ENCODE measurements at places on chromosomes 3 and 15.
A peak's percentile ranks its signal among the peaks of the same experiment; 100 is the strongest.

DNA sequence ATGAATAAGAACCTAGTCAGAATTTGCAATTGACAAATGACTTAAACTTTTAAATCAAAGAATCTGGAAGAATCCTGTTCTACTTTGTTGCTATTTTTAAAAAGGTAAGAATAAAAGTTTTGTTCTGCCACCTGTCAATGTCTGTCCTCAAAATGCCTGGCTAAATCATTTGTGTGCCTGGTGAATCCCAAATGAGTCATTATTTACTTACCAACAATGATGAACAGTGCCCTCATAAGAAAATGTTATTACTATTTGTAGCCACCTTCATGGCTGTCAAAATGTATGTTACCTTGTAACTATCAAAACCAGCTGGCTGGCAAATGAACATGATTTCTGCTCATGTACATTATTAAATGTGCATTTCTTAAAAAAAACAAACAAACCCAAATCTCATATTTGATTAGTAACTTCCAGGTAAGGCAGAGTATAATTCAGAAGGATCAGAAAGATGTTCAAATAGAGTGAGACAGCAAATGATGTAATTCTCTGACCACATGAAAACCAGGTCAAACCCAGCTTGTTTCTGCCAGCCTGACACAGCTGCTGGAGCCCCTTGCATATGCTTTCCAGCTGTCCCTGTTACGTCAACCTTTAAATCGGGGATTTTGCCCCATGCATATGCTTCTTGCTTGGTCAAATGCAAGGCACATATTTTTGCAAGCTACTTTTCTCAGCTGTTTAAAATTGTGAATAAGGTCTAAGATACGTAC, 137.9 kb downstream of the SSR3 start:
- ATAC-seq = no peak

GRCh38 chr3:195097331-195098255, 173.4 kb downstream of the XXYLT1 start:
- no peak for ATAC-seq

DNA sequence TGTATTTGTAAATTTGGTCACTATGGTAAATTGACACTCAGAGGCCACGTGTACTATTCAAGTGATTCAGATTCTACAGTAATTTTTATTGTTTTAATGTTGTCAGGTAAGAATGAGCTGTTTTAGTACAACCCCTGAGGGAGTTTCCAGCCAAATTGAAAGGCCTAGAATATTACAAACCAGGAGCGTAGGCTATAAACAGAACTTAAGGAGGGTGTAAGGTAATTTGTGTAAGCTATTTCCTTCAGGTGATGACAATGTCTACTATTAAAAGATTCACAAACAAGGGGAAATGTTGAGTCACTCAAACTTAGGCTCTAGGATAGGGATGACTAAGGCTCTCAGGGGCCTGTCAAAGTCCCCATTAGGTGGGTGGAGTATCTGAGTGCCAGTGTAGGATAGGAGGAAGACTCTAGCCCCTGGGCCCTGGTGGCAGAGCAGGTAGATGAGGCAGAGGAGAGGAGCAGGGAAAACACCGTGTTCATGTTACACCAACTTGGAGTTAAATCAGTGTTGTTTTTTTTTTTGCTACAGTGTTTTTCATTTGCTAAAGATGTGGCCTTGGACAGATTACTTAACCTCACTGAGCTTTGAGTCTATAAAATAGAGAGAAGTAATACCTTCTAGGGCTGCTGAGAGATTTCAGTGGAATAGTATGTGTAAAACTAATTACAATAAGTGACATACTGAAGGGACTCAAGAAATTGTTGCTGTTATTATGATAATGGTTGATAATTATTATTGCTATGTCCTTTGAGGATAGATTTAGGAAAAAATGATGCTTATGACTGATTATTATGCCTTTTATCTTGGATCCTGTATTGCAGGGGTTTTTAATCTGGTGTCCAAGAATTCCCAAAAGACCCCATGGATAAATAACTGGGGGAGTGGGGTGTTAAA, 10.3 kb downstream of the TM4SF1 start:
- peak; percentile 82 for ATAC-seq

- no peak for ATAC-seq
Measured at GRCh38 chr15:60611592-60612346, 132.8 kb upstream of the ICE2 start.

DNA sequence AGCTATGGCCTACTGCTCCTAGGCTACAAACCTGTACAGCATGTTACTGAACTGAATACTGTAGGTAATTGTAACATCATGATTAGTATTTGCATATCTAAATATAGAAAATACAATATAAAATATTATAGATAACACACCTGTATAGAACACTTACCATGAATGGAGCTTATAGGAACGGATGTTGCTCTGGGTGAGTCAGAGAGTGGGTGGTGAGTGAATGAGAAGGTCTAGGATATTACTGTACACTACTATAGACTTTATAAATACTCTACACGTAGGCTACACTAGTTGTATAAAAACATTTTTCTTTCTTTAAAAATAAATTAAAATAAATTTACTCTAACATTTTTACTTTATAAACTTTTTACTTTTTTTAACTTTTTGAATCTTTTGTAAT, 224.0 kb upstream of the CBLB start:
- ATAC-seq = peak; percentile 97

DNA sequence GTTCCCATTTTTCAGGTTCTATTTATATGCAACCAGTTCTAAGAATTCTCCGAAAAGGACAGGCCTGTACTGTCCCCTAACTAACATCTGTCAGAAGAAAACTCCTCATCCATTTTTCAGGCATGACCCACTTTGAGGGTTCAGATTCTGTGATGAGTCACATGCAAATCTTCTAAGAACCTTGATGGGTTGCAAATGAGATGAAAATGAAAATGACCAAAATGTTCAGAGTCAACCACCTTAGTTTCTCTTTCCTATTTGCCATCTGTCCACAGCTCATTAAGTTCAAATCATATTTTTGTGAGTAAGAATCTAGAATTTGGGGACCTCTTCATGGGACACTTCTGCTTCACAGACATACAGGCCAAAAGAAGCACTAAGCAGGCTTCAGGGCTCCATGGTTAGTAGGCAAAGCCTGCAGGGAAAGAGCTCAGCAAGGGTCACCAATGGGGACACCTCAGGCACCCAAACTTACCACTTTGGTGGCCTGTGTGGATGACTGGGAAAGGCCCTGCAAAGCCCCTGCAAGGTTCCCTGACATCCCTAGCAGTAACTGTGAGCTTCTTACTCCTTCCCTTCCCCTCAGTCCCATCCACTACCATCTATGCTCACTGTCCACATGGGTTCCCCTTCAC, 122.0 kb downstream of the WDR76 start:
- peak; percentile 68 for ATAC-seq

- ATAC-seq = no peak
Measured at GRCh38 chr3:97932387-97932801, 39.8 kb downstream of the RIOX2 start.

- ATAC-seq = no peak
Measured at GRCh38 chr3:52743152-52743551, 27.6 kb downstream of the NEK4 start.

GRCh38 chr3:105327662-105328337, 38.9 kb upstream of the ALCAM start:
- no peak for ATAC-seq

GRCh38 chr15:72197460-72198355, at the start of gene GRAMD2A:
Gene GRAMD2A (minus strand): TSS chr15:72197787.
- ATAC-seq = peak; percentile 58

DNA sequence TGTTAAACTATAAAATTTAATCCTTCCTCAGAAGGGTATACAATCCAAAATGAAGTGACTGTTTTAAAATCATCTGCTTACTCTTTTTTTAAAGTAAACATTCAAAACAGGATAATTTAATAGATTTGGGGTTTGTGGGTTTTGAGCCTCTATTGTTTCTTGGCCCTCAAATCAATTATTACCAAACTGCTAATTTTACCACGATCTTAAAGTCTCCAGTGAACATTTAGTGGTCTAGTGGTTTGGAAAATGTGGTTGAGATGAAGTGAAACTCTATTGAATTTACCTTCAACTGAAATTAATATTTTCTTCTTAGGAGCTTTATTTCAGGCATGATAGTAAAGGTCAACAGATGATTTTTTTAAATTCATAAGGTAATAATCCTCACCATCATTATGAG, 11.2 kb upstream of the ATP11B start:
- no peak for ATAC-seq

- no peak for ATAC-seq
Measured at GRCh38 chr3:116808725-116809124, 99.1 kb downstream of the TUSC7 start.

DNA sequence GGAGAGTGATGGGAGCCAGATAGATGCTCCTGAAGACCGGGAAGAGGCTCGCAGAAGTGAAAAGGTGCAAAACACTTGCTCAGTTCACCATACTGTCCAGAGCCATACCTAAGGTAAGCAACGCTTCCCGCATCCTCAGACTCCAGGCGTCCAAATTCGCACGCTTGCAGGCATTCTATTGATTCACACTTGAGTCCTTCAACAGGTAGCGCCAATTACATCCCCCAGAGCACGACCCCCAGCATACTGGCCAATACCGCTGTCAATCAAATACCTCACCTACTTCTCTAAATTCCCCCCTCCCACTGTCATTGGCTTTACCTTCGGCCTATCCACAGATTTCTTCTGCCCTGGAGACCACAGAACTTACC, 361 bp upstream of the STXBP5L start:
- ATAC-seq = no peak

DNA sequence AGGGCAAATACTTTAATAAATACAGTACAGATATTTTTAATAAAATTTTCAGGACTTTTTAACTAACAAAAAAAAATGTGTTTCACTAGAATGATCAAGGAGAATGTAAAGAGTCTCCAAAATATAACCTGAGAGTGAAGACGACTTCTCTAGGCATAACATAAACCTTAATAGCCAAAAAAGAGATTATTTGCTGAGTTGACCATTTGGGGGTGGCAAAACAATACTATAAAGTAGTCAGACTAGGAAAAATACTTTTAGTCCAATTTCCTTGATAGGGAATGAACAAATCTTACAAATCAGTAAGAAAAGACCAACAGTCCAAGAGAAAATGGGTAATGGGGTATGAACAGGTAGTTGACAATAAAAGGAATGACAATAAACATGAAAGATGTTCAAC, 29.4 kb upstream of the GATM start:
- no peak for ATAC-seq

- ATAC-seq = no peak
Measured at GRCh38 chr3:189419038-189419437, 212.2 kb upstream of the TP63 start.

GRCh38 chr15:31214864-31215489, 111.7 kb upstream of the KLF13 start:
- ATAC-seq = no peak

- no peak for ATAC-seq
Measured at GRCh38 chr15:43150191-43150929, 17.0 kb downstream of the TMEM62 start.

DNA sequence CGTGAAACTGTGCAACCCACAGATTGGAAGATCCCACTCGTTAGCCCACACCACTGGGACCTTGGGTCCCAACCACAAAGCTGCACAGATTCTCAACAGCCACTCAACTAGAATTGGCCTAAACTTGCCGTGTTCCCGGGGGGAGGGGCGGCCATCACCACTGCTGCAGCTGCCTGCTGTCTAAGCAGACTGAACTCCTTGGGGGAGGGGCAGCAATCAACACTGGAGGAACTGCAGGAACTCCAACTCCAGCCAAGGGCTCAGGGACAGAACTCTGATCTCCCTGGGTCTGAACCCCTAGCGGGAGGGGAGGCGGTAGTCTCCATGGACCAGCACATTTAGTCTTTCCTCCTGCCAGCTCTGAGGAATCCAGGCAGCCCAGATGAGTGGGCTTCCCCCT, 205.9 kb downstream of the RSL24D1 start:
- ATAC-seq = no peak

DNA sequence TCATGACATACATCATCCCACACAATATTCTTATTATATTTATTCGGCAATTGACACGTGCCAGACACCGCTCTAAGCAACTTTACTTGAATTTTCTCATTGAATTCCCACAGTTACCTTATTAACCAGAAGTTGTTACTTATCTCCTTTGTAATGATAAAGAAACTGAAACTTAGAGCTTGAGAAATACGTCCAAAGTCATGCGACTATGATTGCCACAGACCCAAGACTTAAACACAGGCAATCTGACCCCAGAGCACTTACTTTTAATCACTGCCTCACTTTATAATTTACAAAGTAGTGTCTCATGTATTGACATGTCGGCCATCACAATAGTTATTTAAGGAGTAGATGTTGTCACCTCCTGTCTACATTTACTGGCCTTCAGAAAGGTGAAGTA, 64.7 kb downstream of the ATP13A4 start:
- ATAC-seq = no peak

- no peak for ATAC-seq
Measured at GRCh38 chr3:71591101-71591500, 7.6 kb upstream of the FOXP1 start.

- ATAC-seq = no peak
Measured at GRCh38 chr3:4721511-4721911, 228.4 kb downstream of the ITPR1 start.

- no peak for ATAC-seq
Measured at GRCh38 chr3:149559525-149559924, 85.0 kb downstream of the TM4SF4 start.

DNA sequence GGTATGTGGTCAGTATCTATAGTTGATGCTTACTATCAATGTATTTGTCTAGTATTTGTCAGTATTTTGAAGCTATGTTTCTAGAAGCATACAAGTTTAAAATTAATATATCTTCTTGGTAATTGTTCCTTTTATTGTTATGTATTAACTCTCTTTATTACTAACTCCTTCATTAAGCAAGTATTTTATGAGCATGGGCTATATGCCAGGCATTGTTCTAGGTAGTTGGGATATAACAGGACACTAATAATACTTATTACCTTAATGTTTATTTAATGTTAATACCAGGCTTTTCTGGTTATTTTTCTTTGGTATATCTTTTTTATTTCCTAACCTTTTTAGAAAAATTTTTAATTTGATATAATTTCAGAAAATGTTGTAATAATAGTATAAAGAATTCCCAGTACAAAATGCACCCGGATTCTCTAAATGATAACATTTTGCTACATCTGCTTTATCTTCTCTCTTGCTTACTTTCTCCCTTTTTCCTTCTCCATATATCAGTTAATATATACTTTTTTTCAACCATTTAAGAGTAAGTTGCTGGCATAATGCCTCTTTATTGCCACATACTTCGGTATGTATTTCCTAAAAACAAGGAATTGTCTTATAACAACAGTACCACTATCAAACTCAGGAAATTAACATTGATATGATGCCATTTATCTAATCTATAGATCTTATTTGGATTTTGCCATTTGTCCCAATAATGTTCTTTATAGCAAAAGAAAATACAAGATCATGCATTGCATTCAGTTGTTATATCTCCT, 30.9 kb downstream of the LRRC49 start:
- no peak for ATAC-seq

DNA sequence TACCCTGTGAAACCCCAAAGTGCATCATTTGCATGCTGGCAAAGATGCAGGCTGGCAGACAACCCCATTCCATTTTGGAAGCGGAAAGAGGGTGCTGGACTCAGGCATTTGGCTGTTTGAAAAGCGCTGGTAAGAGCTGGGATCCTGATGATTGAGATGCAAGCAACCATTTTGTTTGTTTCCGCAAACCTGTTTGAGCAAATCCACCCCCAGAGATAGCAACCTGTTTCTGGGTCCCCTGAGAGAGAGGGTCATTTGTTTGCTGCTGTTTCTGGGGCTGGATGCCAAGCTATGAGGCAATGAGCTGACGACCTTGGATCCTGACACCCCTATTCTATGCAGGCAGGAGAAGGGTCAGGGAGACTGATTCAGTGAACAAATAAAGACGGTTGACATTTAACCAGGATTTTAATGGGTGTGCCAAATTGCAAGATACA, 9.8 kb downstream of the SLC6A1 start:
- ATAC-seq = no peak

Data from activated CD4-positive, CD25-positive, alpha-beta regulatory T cell treated with anti-CD3 and anti-CD28 coated beads, Interleukin-2, amount 50 U/mL, for 24 hours (primary cell).